ENCODE measurements at places on chromosomes 1 and 21.

DNA sequence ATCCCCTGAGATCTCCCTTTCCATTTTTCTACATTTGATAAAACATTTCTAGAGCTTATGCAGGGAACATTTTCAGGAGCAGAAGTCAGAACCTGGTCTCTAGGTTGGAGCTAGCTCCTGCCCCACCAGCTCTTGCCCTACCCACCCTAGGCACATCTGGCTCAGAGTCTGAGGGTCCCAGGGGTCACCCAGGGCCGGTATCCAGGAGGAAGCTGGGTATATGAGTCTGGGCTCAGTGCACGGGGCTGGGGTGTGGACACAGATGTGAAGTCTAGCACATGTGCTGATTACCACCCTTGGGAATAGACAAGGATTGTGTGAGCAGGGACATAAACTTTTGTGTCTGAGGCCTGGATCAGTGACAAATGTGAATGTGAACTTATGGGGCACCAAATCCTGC is 95.4 kb downstream of the MATN1 start:
- no peak overlapping the region for H3K4me3 ChIP-seq
- no peaks in the 10 kb centered on the region for H3K4me1 ChIP-seq
- peaks cover 48% of the 10 kb centered on the region for H3K27me3 ChIP-seq
- H3K36me3 ChIP-seq = no peaks in the 10 kb centered on the region

GRCh38 chr1:17890056-17890814 is 135.1 kb downstream of the ACTL8 start:
- peaks cover 38% of the 10 kb centered on the region for H3K27me3 ChIP-seq
- no peak for ATAC-seq
- no peak overlapping the region for H3K4me3 ChIP-seq
- H3K27ac ChIP-seq = no peak overlapping the region
- no peaks in the 10 kb centered on the region for H3K36me3 ChIP-seq
- H3K4me1 ChIP-seq = no peaks in the 10 kb centered on the region

DNA sequence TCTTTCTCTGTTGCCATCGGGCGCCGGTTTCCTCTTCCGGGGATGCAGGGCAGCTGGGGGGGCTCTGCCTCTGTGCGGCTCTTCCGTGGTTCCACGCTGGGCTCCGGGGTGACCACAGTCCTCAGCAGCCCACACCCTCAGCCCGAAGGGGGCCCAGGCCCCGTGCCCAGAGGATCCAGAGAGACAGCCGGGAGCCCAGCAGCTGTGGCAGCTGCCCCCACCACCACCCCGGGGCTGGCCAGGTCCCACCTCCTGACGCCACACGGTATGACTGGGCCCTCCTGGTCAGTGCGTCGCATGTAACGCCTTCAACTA is 172.2 kb downstream of the PRDM16 start:
- no peaks in the 10 kb centered on the region for H3K27me3 ChIP-seq
- H3K27ac ChIP-seq = no peak overlapping the region
- no peaks in the 10 kb centered on the region for H3K4me1 ChIP-seq
- ATAC-seq = peak; percentile 19
- no peak overlapping the region for H3K4me3 ChIP-seq
- no peaks in the 10 kb centered on the region for H3K36me3 ChIP-seq

- no peak for ATAC-seq
- H3K4me3 ChIP-seq = no peak overlapping the region
- no peaks in the 10 kb centered on the region for H3K36me3 ChIP-seq
Measured at GRCh38 chr1:187034501-187034900, 205.8 kb downstream of the PLA2G4A start.

DNA sequence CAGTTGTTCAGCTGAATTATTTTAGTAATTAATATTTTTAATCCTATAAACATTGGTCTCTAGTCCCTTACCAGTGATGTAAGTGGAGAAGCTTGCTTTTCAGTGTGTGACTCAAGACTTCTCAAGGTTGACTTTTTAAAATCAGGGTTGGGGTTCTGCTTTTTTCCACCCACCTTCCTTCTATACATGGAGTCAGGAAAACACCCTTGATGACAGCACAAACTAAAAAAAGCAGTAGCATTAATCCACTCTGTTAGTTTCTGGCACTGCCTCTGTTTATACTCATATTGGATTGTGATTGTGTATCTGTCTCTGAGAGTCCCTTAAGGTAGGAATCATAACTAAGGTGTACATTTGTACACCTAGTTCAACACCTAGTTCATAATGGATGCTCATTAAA is 8.3 kb upstream of the PLEKHO1 start:
- peak; percentile 39 for ATAC-seq
- no peaks in the 10 kb centered on the region for H3K27me3 ChIP-seq
- peaks cover 17% of the 10 kb centered on the region for H3K4me1 ChIP-seq
- H3K36me3 ChIP-seq = no peaks in the 10 kb centered on the region
- H3K4me3 ChIP-seq = peak overlapping the region; percentile 13

- H3K27ac ChIP-seq = peak overlapping the region; percentile 74
- H3K27me3 ChIP-seq = peaks cover 19% of the 10 kb centered on the region
- ATAC-seq = peak; percentile 77
- no peaks in the 10 kb centered on the region for H3K36me3 ChIP-seq
Measured at GRCh38 chr1:151458802-151459330, 428 bp downstream of the POGZ start.

DNA sequence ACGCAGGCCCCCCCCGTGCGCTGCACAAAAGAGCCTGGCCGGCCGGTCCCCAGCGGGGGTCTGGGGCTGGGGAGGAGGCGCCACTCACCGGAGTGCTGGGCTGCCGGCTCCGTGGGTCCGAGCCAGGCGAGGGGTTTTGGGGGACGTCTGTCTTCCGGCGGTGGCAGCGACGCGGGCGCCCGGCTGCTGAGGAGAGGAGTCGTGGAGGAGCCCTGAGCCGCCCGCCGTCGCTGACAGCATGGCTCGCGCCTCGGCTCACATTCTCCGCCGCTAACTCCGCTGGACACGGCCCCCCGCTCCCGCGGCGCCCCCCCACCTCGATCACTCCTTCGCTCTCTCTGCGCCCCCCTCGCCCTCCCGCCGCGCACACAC is 649 bp downstream of the AHDC1 start:
- H3K27ac ChIP-seq = peak overlapping the region; percentile 72
- H3K4me3 ChIP-seq = peak overlapping the region; percentile 84
- ATAC-seq = peak; percentile 7
- H3K4me1 ChIP-seq = peaks cover 48% of the 10 kb centered on the region

- ATAC-seq = no peak
- H3K36me3 ChIP-seq = no peaks in the 10 kb centered on the region
- no peak overlapping the region for H3K27ac ChIP-seq
- no peaks in the 10 kb centered on the region for H3K4me1 ChIP-seq
- H3K27me3 ChIP-seq = no peaks in the 10 kb centered on the region
- no peak overlapping the region for H3K4me3 ChIP-seq
Measured at GRCh38 chr1:165807613-165808012, 19.8 kb upstream of the UCK2 start.

DNA sequence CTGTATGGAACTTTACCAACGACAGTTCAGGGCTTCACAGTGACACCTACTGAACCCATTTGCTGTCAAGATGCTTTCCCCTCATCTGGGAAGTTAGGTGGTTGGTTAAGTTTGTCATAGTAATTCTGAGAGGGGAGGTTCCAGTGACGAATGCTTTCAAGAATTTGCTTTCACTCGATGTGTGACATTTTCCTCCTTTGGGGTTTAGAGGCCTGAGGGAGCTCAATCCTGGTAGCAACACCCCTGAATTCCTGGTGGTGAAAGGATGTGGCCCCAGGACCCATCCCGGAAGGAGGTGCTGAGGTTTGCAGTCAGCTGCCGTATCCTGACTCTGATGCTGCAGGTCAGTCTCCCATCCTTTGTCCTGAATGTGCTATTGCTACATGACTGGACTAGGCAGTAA is 2.8 kb downstream of the PIGV start:
- H3K4me3 ChIP-seq = no peak overlapping the region
- ATAC-seq = no peak
- peaks cover 47% of the 10 kb centered on the region for H3K4me1 ChIP-seq
- no peaks in the 10 kb centered on the region for H3K27me3 ChIP-seq
- peaks cover 34% of the 10 kb centered on the region for H3K36me3 ChIP-seq

- no peaks in the 10 kb centered on the region for H3K27me3 ChIP-seq
- H3K36me3 ChIP-seq = peaks cover 10% of the 10 kb centered on the region
- H3K27ac ChIP-seq = no peak overlapping the region
Measured at GRCh38 chr21:14762734-14763694, 216.9 kb upstream of the SAMSN1 start.

DNA sequence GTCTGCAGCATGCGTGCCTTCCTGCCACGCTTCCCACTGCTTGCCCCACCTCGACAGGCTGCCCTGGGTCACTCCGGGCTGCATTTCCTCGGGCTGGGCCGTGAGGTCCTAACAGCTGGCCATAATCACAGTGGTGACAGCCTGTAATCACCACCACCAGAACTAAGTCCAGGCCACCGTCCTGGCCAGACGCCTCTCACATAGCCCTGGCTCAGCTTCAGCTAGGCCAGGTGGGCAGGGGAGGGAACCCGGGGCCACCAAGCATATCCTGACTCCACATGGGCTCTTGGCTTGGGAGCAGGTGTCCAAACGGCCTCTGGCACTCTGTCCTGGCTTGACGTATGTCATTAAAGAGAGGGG is 229.5 kb downstream of the TRABD2B start:
- H3K36me3 ChIP-seq = no peaks in the 10 kb centered on the region
- no peak for ATAC-seq
- no peaks in the 10 kb centered on the region for H3K4me1 ChIP-seq

- no peaks in the 10 kb centered on the region for H3K36me3 ChIP-seq
- H3K27me3 ChIP-seq = peaks cover 68% of the 10 kb centered on the region
- no peak overlapping the region for H3K27ac ChIP-seq
- no peak overlapping the region for H3K4me3 ChIP-seq
Measured at GRCh38 chr1:165365341-165365740, 8.8 kb upstream of the LMX1A start.

- H3K36me3 ChIP-seq = no peaks in the 10 kb centered on the region
- no peak overlapping the region for H3K4me3 ChIP-seq
- no peak overlapping the region for H3K27ac ChIP-seq
- H3K27me3 ChIP-seq = no peaks in the 10 kb centered on the region
Measured at GRCh38 chr1:118878661-118879060, 109.5 kb downstream of the TBX15 start.

DNA sequence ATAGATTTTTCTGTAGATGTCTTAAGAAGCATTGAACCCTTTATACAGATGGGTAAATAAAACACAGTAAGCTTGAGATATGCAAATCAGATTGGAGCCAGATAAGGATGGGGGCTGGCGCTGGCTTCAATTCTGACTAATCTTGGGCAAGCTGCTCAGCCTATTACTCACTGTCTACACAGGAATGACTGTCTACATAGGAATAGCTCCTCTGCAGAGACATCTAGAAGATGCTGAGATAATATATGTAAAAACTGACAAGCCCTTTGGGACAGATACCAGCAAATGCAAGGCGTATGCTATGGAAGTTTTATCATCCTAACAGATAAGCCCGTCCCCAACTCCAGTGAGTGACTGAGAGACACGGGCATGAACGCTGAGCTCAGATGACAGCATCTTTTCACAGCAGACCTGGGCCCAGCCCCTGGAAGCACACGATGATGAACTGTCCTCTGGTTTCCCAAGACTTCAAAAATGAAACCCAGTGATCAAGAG is 1.7 kb downstream of the CLDN14 start:
- no peaks in the 10 kb centered on the region for H3K4me1 ChIP-seq
- H3K36me3 ChIP-seq = no peaks in the 10 kb centered on the region
- peaks cover 18% of the 10 kb centered on the region for H3K27me3 ChIP-seq
- no peak overlapping the region for H3K27ac ChIP-seq

- H3K4me1 ChIP-seq = peaks cover 16% of the 10 kb centered on the region
- H3K27me3 ChIP-seq = peaks cover 8% of the 10 kb centered on the region
- no peak overlapping the region for H3K4me3 ChIP-seq
- no peak for ATAC-seq
Measured at GRCh38 chr1:55446351-55446750, 231.2 kb upstream of the USP24 start.

DNA sequence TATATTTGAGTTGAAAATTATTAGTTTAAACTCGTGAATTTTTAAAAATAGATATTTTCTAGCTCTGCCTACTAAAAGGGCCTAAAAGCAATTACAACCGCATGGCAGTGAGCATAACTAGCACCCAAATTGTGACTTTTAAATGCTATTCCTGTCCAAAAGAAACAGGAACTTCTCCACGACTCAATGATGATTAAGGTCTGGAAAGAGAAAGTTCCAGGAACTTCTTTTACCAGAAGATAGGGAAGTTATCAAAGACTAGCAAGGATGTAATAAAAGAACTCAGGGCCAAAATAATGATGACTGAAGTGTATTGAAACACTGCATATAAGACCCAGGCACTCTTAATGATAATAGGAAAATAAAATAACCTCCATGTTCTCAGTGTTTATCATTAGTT is 313.0 kb downstream of the PLPP3 start:
- no peak for ATAC-seq
- no peaks in the 10 kb centered on the region for H3K36me3 ChIP-seq
- H3K27ac ChIP-seq = no peak overlapping the region
- peaks cover 8% of the 10 kb centered on the region for H3K27me3 ChIP-seq

DNA sequence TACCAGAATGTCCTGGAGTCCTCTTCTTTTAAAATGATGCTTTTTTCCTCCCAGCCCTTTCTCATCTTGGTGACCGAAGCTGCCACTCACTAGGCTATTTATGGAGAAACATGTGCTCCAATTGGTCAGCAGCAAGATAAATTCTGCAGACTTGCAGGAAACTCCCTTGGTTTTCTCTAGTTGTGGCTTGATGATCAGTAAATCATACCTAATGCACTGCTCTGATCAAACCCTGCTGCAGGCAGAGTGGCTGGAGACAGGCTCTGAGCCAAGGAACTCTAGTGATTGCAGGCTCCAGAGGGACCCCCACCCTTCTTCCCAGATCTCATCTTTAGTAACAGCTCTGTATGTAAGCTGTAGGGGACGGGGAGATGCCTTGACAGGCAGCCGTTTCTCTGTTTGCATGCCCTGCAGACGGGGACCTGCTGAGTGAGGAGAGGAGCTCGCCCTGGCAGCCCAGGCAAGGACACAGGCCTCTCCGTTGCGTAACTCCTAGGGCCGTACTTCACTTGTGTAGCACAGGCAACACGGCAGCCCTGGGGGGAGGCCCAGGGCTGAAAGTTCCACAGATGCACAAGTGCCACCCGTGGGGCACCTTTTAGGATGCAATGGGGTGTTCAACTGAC is 14.5 kb downstream of the SLC6A17 start:
- no peak overlapping the region for H3K27ac ChIP-seq
- no peak overlapping the region for H3K4me3 ChIP-seq
- H3K4me1 ChIP-seq = no peaks in the 10 kb centered on the region
- ATAC-seq = no peak

DNA sequence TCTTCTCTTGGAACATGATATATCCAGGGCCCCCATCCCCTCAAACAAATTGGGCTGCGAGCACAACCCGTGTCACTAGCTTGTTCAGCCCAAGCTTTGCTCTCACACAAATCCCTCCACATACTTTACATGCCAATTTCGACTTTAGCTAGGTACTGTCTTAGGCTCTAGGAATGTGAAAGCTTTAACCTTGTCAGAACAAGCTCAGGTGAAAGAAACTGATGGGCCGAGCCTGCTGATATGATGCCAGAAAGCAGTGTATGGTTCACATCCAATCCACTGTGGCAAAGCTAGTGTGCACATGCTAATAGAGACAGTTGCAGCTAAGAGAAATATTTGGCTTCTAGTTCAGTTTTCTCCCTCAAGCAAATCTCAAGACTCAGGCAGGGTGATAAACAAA is 79.5 kb downstream of the TNFSF18 start:
- no peaks in the 10 kb centered on the region for H3K36me3 ChIP-seq
- H3K27ac ChIP-seq = no peak overlapping the region
- ATAC-seq = no peak
- peaks cover 9% of the 10 kb centered on the region for H3K4me1 ChIP-seq
- no peak overlapping the region for H3K4me3 ChIP-seq
